ENCODE measurements at places on chromosomes 16 and 17.

GRCh38 chr17:15910791-15911190 lies 34.1 kb upstream of the ADORA2B start:
- DNase-seq = no peak

DNA sequence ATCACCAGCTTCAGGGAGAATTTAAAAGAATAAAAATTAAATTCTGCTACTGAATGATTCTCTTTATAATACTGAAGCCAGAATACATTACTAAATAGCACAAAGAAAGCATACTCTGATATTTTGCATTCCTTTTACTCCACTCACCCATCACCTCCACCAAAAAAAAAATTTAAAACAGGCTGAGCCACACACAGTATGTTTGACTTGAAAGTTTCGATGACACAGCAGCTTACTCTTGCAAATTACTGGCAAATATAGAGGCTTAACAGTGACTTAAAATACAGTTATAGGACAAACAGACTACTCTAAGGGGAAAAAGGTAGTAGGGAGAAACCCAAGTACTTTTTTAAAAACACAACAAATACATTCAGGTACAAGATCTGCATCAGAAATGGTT lies 39.2 kb downstream of the GPATCH8 start:
- no peak for DNase-seq

- peak; percentile 4 for DNase-seq
Measured at GRCh38 chr17:61469949-61470348, 17.7 kb downstream of the TBX4 start.

DNA sequence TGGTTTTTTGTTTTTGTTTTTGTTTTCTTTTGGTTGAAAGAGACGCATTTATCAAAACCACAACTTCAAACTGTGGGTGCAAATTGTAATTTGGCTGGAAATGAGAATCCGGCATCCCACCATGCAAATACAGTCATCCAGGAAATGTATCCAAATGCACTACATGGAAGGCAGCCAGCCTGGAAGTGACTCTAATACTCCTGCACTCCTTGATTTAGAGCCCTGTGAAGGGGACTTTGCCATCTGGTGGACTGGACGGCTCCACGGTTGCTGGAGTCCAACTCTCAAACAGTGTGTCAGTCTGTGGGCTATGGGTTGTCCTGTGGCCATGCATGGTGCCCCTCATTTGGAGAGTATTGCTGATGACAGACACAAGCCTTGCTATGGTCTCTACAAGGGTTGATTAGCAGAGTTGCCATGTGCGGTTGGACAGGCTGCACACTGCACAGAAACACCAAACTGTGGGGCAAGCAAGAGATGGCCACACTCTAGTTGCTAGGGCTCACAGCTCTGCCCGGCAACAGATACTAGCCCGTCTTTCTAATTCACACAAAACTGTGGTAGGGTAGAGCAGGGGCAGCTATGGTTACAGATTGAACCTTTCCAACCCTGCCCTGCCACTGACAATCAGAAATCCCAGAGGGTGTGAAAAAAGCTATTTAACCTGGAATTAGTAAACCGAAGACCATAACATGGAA lies 62.4 kb downstream of the VAT1L start:
- DNase-seq = no peak

GRCh38 chr17:58760248-58760647 lies 4.6 kb downstream of the PPM1E start:
- no peak for DNase-seq
